ENCODE measurements at places on chromosomes 3 and 15.
A peak's percentile ranks its signal among the peaks of the same experiment; 100 is the strongest.

- no peak for DNase-seq
Measured at GRCh38 chr3:150538324-150539208, 7.7 kb downstream of the SERP1 start.

DNA sequence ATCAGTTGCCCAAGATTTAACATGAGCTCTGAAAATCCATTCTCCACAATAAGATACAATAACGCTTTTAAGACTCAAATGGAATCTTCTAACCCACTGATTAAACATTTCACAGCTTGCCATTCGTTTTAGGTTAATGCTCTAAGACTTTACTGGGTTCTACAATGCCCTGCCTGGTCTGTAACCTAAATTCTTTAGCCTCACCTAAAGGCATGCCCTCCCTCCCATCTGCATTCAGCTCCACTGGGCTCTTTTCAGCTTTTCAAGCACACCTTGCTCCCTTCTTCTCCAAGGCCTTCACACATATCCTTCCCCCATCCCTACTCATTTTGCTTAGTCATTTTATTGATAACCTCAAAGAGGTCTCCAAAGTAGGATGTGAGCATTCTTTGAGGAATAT, 290.9 kb downstream of the LSAMP start:
- no peak for DNase-seq

DNA sequence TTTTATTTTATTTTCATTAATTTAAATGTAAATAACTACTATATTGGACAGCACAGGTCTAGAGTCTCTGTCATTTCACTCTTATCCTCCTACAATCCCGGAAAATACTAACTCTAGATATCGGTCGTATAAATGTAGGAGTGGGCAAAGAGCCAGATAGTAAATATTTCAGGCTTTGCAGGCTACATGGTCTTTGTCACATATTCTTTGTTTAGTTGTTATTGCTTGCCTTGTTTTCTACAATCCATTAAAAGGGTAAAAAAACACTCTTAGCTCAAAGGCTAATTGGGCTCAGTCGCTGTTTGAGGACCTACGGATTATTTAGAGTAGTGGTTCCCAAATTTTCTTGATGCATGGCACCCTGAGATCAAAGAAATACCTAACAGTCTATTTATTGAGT, 1.7 kb downstream of the KNL1 start:
- no peak for DNase-seq

DNA sequence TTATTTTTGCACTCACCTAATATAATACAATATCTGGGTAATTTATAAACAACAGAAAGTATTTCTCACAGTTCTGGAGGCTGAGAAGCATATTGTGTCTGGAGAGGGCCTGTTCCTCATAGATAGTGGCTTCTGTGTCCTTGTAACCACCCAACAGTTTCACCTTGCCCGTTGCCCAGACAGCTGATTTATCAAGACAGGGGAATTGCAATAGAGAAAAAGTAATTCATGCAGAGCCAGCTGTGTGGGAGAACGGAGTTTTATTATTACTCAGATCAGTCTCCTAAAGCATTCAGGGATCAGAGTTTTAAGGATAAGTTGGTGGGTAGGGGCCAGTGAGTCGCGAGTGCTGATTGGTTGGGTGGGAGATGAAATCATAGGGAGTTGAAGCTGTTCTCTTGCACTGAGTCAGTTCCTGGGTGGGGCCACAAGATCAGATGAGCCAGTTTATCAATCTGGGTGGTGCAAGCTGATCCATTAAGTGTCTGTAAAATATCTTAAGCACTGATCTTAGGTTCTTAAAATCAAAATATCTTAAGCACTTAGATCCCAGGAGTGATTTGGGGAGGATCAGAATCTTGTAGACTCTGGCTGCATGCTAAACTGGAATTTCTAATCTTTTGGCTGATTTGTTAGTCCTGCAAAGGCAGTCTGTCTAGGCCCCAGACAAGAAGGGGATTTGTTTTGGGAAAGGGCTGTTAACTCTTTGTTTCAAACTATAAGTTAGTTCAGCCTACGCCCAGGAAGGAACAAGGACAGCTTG, 33.9 kb upstream of the C15orf39 start:
- no peak for DNase-seq

DNA sequence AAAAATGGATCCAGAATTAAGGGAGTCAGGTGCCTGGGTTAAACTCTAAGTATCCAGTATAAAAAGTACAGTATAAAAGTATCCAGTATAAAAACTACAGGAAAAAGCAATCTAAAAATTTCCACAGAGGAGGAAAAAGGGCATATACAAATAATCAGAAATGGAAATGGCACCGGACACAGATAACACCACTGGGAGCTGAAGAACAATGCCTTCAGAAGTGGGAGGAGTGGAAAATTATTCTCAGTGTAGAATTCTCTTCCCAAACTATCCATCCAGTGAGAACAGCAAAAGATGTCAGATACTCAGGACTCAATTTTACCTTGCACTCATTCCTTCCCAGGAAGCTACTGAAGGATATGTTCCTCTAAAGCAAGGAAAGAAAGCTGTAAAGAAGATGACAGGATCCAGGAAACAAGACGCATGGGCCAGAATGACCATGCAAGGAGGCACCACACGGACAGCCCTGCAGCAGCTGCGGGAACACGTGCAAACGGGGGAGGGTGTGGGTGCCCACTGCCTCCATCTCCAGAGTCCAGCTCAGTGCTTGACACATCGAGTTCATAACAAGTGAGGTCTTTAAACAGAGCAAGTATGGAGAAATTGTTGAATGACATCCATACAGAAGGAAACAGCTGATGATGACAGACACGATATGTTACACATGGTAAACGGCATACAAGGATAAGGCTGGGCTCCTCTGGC, 68.5 kb downstream of the CHSY1 start:
- DNase-seq, result peak; percentile 41

- no peak for DNase-seq
Measured at GRCh38 chr15:87955284-87955909, 301.1 kb downstream of the NTRK3 start.

GRCh38 chr15:34673241-34673640, 81.6 kb downstream of the GJD2 start:
- DNase-seq, result no peak
